ENCODE measurements at places on chromosomes 16 and 17.

DNA sequence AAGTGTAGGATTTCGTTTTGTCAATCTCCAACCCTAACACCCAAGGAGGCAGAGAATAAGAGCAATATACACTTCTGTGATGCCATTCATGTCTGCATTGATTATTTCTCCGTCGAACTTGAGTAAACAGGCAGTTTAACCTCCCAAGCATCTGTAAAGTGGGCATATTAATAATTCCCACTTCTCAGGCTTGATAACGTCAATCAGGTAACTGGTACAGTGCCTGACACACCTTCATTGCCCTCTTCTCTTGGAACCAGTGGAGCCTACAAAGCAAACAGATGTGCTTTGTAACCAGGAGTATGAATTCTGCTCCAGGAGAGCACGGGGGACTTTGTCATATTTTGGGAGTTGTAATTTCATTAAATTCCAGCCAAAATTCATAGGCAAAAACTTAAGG is 32.5 kb upstream of the PLCG2 start:
- DNase-seq: no peak

DNA sequence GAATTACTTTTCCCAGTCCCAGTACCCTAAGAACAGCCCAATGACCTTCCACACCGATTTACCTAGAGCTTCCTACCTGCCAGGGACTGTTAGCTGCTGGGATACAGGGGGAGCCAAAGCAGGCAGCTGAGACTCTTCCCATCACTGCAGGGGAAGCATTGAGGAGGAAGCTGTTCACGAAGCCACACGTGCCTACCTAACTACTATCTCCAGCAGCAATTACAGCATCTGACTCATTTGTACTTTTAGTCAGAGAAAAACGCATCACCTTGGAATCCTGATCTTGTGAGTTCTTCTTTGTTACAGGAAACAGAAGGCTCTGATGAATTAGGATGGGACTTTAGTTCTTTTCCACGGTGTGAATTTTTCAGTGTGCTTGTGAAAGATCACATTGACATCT is 113.7 kb upstream of the DHX40 start:
- no peak for DNase-seq

DNA sequence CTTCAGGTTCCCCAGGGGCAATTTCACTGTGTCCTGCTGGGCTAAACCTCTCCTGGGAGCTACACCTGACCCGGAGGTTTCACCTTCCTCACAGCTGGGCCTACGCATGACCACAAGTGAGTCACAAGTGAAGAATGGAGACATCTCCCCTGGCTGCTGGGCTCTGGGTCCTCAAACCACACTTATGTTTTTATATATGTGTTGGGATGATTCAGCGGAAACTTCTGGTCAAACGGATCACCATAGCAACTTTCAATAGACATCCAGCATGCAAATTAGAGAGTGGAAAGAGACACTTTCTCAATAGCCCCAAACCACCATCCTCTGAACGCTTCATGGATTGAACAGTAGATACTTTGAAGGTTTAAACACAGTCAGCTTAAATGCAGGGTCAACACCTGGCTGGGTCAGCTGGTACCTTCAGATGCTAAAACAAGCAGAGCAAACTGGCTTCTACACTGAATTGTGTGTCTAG is 28.0 kb upstream of the MAF start:
- DNase-seq: no peak

- no peak for DNase-seq
Measured at GRCh38 chr17:77503916-77504651, 363.3 kb downstream of the SEC14L1 start.

- DNase-seq: no peak
Measured at GRCh38 chr16:4420505-4421105, 4.2 kb upstream of the CORO7 start.

DNA sequence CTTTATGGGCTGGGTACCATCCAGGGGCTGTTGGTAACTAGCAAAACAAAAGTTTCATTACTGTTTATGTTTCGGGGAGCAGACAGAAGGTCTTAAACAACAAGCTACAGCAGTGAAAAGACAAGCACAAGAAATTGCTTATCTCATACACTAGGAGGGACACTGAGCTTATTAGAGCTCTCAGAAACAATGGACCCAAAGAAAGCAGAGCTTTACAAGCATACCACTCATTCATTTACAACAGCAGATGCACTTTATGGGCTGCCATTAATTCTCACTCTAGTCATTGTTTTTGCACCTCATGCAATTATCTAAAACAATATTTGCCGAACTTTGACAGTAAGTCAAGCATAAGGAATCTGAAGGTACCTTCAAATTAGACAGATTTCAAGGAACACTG is 10.0 kb downstream of the KRT16 start:
- DNase-seq: no peak

DNA sequence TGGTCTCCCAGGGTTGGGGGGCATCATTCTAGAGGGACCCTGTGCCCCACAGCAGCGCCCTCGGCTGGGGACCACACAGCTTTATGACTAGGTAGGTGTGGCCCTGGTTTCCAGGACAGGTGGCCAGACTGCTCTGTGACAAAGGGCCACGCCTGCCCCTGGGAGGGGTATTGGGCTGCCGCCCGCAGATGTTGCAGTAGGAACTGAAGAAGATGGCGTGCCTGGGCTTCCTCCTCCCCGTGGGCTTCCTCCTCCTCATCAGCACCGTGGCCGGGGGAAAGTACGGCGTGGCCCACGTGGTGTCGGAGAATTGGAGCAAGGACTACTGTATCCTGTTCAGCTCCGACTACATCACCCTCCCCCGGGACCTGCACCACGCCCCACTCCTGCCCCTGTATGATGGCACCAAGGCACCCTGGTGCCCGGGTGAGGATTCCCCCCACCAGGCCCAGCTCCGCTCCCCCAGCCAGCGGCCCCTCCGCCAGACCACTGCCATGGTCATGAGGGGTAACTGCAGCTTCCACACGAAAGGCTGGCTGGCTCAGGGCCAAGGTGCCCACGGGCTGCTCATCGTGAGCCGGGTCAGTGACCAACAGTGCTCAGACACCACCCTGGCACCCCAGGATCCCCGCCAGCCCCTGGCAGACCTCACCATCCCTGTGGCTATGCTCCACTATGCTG is at the start of gene SPPL2C:
SPPL2C (plus strand) TSS at position 187 of the 681 bp plus-strand sequence; CDS start at position 213, 26 bp downstream.
- DNase-seq: no peak

DNA sequence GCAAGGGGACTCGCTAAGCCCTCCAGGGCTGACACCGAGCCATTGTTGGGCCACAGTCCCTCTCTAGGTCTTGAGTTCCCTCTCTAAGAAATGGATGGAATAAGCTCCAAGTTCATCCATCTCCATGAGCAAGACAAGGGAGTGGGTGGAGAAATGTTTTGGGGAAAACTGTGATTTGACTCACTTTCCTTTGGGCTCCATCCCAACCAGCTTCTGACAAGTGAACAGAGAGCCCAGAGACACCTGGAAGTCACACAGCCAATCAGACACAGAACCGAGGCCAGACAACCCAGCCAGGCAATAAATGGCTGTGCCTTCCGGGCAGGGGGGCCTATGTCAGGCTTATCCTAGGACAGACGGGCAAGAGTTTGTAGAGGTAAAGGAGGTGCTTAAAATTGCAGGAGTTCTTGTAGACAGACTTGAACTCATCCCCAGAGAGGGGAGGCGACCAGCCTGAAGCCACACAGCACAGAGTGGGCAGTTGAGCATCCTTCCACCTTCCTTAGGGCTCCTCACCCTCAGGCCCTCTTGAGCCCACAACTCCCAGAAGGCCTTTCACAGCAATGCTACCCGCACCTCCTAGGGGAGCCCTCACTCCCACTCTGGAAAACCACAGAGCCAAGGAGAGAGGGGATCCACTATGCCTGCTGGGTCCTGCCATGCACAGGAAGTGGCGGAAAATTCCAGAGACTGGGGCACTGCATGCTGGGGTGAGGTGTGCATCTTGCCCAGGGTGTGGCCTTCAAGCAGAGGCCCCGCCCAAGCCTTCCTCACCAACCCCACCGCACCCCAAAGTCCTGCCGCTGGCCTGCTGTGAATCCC is 9.5 kb upstream of the FAM83G start:
- DNase-seq: no peak

GRCh38 chr17:9878786-9879525 is 26.1 kb downstream of the RCVRN start:
- DNase-seq: no peak

DNA sequence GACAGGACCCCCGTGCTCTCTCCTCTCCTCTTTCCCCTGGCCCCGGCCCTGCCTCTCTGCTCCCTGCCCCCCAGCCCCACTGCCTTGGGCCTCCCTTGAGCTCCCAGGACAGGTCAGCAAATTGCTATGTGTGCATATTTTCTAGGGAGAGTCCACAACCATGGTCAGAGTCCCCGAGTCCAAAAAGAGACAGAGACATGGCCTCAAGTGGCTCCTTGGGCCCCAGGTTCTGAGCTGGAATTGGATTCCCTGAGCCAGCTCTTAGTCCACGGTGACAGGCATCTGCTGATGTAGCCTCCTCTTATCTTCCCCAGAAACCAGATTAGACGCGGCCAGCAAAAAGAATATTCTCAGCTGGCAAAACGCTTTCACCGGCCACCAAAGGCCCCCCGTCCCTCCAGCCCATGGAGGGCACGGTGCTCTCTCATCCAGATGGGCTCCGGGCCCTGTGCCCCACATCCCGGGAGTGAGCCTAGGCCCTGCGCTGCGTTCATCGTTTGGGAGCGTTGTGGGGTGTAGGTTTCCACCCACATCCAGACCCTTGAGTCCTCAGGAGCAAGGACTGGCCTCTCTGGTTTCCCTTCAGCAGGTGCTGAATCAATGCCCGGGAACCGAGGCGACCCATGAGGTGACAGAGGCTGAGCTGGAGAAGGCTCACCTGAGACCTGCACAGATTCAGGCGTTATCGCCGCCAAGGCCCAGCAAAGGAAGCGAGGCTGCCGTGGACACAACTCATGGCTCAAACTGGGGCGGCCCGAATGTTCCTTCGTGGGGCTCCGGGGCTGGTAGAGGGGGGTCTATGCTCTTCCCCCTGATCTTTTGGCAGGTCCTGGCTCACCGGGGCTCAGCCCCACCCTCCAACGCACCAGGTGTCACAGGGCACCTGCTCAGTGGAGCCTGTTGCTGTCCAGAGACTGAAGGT is 16.3 kb upstream of the ENPP7 start:
- DNase-seq: no peak

- no peak for DNase-seq
Measured at GRCh38 chr17:55518510-55518909, 7.3 kb upstream of the SMIM36 start.

DNA sequence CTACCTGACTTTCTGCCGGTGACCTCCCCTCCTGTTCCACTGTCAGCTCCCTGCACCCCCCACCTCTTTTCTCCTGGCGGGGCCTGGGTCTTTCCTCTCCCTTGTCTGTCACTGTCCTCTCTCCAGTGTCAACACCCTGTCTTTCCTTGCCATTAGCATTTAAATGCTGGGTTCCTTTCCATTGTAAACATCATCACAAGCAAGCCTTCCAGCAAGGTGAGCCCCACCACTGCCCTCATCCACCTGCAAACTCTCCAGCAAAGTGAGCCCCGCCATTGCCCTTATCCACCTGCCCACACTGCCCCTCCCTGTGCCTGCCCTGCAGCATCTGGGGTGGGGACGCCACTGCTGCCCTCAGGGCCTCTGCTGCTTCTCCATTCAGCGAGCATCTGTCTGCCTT is 195.0 kb downstream of the ENGASE start:
- DNase-seq: no peak

GRCh38 chr16:11374255-11374654 is 29.0 kb downstream of the RMI2 start:
- DNase-seq: no peak

GRCh38 chr16:15653227-15653626 is 3.2 kb downstream of the NDE1 start:
- no peak for DNase-seq

- no peak for DNase-seq
Measured at GRCh38 chr17:8710813-8711212, 33.8 kb downstream of the CCDC42 start.

DNA sequence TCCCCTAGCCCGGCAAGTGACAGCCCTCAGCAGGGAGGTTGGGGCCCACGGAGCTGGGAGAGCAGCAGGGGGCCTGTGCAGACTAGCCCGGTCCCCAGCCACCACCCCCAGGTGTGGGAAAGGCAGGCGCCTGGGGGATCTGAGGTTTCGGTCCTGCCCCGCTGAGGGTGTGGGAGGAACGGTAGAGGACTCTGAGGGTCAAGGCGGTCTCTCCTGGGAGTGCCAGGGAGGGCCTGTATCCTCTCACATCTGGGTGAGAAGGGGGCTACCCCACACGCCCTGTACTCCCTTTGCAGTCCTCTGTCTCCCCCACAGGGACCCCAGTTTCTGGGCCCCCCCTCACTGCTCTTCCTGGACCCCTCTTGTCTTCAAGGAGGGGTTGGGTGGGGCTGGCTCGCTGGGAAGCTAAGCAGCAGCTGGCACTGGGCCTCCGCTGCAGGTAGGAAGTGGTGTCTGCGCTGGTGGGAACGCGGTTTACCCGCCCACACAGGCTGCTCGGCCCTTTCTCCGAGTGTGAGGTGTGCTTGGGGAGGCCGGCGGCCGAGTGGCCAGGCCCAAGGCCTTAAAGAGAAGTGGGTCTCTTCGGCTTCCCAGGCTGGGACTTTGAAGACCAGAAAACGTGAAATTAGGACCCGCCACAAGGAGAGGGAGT is 15.4 kb downstream of the CD7 start:
- DNase-seq: no peak

DNA sequence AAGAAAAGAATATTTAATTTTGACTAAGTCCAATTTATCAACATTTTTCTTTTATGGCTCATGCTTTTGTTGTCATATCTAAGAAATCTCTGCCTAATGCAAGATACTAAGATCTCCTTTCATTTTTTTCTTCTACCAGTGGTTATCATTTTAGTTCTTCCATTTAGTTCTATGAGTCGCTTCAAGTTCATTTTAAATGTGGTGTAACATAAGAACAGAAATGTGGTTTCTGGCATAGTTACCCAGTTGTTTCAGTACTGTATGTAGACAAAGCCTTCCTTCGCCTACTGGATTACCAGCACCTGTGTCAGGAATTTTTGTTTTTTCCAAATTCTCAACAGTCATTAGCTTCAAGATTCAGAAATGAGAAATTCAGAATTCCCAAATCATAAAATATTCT is 175.7 kb downstream of the PARN start:
- no peak for DNase-seq
